Stimulated activated CD4-positive, alpha-beta T cell treated with anti-CD3 and anti-CD28 coated beads, Interleukin-4, amount 100 ng/mL, for 48 hours (primary cell): ENCODE measurements at places on chromosomes 3 and 15.

DNA sequence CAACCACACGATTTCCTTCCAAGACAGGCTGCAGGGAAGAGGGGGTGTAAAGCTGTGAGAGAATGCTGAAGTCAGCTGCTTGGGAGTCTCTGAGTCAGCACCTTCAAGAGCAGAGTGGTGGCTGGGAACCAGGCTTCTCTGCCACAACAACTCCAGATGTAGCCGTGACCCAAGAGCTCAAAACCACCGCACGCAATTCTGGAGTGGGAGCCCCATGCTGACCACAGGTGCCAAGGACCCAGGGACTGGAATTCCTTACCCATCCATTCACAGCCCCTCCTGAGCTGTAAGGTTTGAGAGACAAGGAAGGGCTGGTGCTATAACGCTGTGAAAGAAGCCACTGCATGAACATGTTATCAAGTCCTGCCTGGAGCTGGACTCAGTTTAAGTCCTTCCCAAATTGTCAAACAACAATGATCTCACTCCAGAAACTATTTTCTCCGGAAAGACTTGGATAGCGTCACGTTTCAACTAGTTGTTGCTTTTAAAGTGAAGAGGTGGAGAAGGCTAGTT, 61.4 kb downstream of the UMPS start:
- no peak for DNase-seq

DNA sequence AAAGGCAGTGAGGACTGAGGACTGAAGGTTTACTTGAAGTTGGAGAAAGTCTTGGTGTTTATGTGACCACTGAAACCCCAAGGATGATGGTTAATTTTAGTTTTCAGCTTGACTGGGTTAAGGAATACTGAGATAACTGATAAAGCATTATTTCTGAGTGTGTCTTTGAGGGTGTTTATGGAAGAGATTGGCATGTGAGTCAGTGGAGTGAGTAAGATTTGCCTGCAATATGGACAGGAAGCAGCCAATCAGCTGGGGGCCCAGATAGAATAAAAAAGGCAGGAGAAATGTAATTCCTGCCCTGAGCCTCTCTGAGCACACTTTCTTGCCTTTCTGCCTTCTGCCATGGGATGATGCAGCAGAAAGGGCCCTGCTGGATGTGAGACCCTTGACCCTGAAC, 92.4 kb downstream of the KBTBD8 start:
- no peak for DNase-seq

DNA sequence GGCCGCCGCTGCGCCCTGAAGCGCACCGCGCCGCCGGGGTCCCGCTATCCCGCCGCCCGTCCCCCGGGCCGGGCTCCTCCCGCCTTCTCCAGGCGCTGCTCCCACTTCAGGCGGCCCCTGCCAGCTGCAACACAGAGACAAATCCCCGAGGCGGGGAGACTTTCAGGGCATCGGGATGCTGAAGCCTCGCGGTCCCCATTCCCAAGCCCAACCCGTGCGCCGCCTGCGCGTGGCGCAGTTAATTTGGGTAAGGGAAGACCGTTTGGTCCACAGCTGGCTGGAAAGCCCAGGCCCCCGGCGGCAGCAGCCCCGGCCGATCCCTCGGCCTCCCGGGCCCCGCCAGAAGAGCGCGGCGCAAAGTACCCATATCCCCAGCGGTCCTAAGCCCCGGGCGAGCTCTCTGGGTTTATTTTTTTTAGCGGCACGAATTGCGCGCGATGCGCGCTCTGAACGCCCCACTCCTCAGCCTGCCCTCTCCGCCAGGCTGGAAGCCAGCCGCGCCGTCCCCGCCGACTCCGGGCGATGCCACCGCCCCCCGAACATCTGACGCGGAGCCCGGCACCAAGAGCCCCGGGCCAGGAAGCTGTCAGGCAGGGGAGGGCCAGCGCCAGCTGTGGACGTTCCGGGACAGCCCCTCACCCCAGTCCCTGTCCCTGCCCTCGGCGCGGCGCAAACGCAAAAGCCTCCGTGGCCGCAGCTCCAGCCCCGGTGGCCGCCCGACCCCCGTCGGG, 517 bp downstream of the FBN1 start:
- DNase-seq, result peak; percentile 1

DNA sequence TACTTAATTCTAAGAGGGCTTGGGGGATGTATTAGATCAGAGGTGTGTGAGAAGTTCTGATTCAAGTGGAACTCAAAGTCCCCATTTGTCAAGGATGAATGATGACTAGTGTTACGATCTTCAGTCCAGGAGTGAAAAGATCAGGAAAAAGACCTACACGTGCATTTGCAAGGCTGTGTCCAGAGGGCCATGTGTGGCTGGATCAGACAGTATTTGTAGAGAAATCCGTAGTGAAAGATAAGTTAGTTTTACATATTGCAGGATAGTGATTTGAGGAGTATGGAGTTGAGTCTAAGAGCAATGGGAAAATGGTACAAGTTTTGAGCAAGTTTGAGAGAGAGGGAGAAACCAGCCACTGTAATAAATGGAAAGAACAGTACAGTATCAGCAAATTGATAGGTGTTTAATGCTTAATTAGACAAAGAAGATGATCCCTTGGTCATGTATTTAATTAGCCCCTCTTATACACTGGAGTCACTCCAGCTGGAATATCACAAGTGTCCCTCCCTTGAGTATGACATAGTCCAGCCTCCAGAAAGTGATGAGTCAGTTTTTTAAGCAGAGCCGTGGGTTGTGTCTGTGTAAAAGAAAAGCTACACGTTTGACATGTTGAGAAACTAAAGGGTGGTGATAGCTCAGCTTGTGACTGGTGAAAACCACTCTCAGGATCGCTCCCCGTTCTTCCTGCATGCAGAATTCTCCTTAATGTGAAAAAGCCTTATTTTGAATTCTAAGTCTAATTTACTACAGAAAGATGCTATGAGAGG, 348.8 kb downstream of the ROBO1 start:
- no peak for DNase-seq

DNA sequence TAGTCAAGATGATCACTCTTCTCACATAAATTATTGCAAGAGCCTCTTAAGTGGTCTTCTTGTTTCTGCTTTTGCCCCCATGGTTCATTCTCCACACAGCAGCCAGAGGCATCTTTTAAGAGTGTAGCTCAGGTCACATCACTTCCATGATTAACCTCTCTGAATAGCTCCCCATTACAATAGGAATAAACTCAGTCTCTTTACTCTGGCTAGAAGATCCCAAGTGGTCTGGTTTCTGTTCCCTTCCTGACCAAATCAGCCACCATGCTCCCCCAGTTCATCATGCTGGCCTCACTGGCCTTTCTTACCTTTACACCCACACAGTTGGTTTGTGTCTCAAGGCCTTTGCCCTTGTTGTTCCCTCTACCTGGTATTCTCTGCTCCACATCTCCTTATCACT, 8.2 kb downstream of the HHATL start:
- DNase-seq, result no peak

DNA sequence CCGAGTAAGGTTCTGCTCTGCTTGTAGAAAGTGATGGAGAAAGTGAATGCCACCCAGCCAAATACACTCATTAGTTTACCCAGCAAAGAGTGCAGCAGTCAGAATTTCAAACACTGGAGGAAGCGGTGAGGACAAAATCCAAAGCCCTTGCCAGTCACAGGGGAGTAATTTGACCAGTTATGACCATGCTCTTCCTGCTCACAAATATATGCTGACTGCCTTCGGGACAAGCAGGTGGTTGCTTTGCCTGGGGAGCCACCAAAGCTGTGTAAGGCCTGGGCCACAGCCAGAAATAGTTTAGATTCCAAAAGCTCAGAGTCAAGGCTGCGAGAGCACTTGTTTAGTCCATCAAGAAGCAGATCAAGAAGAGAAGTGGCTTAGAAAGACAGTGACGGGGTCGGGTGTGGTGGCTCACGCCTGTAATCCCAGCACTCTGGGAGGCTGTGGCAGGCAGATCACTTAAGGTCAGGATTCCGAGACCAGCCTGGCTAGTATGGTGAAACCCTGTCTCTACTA, 51.0 kb upstream of the ATP13A3 start:
- DNase-seq, result no peak

GRCh38 chr3:194013928-194014327, 122.0 kb upstream of the HES1 start:
- DNase-seq, result no peak

- no peak for DNase-seq
Observed at GRCh38 chr3:130773366-130773765, 26.7 kb upstream of the PIK3R4 start.

- no peak for DNase-seq
Observed at GRCh38 chr15:93460717-93461116, 371.7 kb upstream of the RGMA start.

GRCh38 chr3:165796701-165797100, 40.5 kb downstream of the BCHE start:
- DNase-seq, result no peak

DNA sequence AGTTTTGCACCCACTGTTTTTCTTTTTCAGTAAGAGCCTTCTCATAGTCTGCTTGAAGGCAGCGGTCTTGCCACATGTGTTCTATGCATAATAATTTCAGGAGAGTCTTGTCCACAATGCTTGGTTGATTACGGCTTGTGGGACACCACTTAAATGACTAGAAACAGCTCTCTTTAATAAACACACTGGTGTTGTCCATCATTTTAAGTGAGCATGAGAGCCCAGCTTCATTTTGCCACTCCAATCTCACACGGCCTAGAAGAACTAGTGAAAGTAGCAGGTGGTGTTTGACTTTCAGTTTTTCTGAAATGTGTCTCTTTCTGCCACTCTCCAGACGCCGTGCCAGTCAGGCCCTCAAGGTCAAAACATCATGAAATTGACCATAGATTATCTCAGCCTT, 292.1 kb downstream of the LPP start:
- DNase-seq, result no peak

GRCh38 chr3:158560979-158561378, 10.0 kb upstream of the MLF1 start:
- DNase-seq, result no peak
